ENCODE measurements at places on chromosomes 11 and 22. TPM values are rescaled to one million over a fixed set of nuclear protein-coding genes. Genes with fewer than 3 reads are reported as not detected.

FAM227A gene
- 6.3 TPM for total RNA-seq

TSSK2 gene
- not detected for total RNA-seq

BARX2 gene
- 19.5 TPM for total RNA-seq

UPB1 gene
- total RNA-seq = 0.44 TPM

MUC5AC gene
- total RNA-seq = not detected

MMP1 gene
- not detected for total RNA-seq

LMO2 gene
- 20.0 TPM for total RNA-seq

- no peak for DNase-seq
Measured at GRCh38 chr11:45344028-45344427, 57.9 kb upstream of the SYT13 start.

DNA sequence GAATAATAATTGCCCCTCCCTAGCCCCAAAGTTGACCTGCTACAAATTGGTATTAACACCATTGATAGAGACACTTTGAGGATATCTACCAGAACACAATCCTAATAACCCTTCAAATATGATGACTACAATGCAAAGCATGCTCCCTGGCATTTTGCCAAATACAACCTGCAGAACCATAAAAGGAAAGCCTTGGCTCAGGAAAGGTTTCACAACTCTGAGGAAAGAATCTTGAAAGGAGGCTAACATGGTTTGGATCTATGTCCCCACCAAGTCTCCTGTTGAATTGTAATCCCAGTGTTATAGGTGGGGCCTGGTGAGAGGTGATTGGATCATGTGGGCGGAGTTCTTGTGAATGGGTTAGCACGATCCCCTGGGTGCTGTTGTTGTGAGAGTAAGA lies 140.4 kb upstream of the ARHGAP42 start:
- DNase-seq = no peak

DNA sequence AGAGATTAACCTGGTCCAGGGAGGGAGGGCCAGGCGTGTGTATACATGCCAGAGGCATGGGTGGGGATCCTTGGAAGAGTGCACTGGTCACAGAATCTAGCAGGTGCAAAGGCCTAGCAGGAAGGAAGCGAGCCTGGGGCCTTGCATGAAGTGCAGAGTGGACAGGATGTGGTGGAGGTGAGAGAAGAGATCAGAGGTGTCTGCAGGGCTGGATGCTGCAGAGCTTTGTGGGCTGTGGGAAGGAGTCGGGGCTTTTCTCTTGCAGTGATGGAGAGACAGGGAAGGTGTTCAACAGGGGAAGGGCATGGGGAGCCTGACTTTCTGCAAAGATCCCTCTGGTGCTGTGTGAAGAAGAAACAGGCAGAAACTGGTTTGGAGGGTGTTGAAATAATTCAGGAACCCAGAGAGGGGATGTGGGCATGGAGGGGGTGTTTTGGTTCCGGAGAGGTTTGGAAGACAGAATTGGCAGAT lies 2.5 kb upstream of the TPST2 start:
- DNase-seq = no peak

DNA sequence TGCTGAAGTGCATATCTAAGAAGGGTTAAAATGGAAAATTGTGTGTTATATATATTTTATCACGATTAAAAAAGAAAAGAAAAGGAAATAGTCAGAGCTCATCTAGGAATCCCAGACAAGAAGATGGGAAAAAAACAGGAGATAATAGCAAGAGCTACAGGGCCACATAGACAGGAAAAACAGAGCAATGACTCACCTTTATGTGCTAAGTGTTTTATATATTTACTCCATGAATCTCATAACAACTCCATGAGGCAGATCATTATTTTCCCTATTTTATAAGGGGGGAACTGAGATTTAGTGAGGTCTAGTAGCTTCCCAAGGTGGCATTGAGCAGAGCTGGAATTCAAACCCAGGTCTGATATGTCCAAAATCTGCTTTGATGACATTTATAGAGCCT lies 18.1 kb upstream of the ELF5 start:
- no peak for DNase-seq

GRCh38 chr11:44977493-44977984 lies 26.9 kb upstream of the TP53I11 start:
- DNase-seq = no peak

DNA sequence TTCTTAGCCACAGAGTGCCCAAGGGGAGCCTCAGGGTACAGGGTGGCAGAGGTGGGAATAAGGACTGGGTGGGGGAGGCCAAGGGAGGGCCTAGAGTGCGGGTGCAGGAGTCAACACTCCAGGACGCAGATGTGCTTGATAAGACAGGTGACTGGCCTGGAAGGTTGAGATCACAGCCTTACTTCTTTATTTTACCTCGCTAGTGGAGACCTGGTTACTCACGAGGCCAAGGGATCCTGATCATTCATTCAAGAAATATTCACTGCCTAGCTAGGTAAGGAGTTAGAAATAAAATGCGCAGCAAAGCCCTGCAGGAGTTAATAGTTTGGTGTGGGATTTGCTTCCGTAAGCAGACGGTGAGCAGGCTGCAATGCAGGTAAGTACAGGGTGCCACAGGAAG lies 13.2 kb upstream of the PEX26 start:
- no peak for DNase-seq

- DNase-seq = no peak
Measured at GRCh38 chr11:117744471-117745150, 52.4 kb downstream of the DSCAML1 start.

- no peak for DNase-seq
Measured at GRCh38 chr11:2549080-2549479, 104.3 kb downstream of the KCNQ1 start.

DNA sequence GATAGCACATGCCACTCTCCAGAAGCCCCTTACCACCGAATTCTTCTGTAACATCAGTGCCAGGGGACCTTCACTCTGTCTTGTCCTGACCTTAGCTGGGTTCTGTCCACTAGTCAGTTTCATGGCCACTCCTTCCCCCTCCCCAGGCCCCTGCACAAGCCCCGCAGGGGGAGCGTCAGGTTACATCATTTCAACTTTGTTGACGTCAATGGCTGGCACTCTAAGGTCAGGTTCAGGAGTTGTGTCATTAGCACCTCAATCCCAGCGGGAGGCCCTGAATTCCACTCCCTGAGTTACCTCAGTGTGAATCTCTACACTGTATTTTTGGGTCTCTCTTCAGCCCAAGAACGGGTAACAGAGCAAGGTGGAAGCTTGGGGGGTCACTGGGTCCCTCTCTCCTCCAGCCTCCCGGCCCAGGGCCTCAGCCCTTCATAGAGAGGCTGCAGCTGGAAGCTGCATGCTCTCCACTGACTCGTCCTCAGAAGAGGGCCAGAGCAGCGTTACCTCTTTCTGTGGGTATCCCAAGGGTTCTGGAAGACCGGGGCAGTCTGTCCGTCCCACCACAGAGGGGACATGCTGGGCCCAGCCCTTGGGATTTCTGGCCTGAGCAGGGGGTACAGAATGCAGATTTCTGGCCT lies 10.3 kb downstream of the USH1C start:
- DNase-seq = no peak

DNA sequence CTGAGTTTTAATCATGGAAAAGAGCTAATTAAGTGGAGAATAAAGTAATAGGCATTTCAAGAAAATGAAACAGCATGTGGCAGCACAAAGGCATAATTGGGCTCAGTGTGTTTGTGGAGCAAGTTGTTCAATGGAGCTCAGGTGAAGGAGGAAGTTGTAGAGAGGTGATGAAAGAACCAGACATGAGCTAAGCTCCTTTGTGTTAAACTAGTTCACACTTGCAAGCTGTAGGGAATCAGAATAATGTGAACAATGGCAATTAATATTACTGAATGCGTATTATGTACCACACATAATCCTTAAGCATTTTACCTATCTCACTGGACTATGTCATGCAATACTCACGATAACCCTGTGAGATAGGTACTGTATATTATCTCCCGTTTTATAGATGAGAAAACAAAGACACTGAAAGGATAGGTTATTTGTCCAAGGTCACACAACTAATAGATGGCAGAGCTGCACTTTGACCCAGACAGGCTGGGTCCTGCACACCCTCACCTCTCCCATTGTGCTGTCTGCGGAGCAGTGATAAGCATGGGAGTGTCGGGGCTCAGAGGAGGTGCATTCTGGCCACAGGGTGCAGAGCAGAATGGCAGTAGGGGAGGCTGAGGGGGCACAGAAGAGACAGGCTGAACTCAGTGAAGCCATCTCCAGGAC lies 8.9 kb downstream of the OLFML1 start:
- no peak for DNase-seq

DNA sequence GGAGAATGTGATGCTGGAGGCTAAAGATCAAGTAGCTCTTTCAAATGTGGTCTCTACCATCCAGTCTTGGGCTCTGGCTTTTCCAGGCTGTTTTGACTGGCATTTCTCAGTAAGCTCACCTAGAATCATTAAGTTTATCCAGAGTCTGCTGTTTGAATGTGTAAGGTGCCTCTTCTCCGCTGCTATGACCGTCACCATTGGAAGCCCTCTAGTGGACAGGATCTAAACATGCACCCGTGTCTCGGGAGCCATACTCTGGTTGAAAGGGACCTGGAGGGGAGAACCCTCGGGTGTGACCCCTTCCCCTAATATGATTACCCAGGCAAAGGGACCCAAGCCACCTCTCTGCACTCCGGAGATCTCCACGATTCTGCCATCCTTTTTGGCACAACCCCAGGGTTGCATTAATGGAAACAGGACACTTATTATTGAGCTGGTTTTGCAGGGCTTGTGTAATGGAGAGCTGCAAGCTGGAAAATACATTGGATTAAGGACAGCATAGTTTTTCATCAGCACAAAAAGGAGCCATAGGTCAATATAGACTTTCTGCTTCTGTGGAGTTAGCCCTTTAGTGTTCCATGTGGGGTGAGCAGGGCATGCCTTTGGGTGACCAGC lies 191.0 kb upstream of the LARGE1 start:
- no peak for DNase-seq

DNA sequence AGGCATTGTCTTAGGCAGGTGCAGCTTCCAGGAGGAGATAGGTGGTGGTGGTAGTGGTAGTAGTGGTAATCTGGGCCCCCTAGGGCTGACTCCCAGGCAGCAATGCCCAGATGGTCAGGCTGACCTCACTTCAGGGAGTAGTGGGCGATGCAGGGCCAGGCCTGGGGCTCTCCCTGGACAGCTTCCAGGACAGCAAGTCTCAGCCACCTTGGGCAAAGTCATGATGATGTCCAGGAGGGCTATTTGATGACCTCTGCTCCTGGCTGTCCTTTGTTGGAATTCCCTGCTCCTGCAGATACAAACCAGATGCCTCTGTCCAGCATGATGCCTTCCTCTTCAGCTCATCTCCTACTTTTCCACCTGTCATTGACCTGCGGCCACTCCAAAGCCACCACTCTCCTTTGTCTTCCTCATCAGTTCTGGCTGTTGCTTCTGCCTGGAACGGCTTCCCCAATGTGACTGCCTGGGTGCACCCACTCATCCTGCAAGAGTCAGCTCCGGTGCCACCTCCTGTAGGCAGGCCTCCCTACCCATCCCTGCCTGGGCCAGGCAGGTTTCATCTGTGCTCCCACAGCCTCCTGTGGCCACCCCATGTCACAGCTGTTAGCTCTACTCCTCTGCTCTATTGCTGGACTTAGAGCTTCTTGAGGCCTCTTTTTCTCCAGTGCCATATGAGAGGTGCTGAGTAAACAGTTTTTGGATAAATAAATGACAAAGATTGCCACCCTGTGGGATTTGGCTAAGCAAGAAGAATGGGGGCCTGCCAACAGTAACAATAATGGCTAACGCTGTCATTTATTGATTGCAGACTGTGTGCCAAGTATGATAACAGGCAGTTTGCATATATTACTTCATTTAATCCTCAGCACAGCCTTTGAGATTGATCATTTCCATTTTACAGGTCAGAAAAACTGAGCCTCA lies 172.9 kb upstream of the NECTIN1 start:
- DNase-seq = no peak

GRCh38 chr11:117839380-117839881 lies 14.9 kb upstream of the FXYD2 start:
- DNase-seq = no peak

- DNase-seq = no peak
Measured at GRCh38 chr22:25213221-25213620, 6.2 kb upstream of the CRYBB2 start.

GRCh38 chr11:32450372-32450771 lies 15.0 kb upstream of the WT1 start:
- no peak for DNase-seq

DNA sequence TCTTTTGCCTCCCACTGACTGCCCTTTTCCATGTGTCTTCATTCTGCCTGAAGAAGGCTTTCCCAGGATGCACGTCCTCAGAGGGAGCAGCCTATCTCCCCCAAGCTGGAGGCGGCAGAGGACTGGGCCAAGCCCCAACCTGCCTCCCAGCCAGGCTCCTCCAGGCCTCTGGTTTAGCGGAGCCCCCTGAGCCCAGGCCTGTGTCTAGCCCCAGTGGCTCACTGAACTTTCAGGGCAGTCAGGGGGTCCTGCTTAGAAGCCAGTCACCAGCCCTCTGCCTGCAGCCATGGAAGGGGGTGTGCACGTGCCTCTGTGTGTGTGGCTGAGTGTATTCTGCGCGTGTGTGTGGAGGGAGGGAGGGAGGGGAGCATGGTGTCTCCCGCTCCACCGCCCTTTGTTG lies 10.4 kb upstream of the GRK2 start:
- DNase-seq = peak; percentile 37

GRCh38 chr11:125975634-125976033 lies 29.8 kb downstream of the VSIG10L2 start:
- no peak for DNase-seq

DNA sequence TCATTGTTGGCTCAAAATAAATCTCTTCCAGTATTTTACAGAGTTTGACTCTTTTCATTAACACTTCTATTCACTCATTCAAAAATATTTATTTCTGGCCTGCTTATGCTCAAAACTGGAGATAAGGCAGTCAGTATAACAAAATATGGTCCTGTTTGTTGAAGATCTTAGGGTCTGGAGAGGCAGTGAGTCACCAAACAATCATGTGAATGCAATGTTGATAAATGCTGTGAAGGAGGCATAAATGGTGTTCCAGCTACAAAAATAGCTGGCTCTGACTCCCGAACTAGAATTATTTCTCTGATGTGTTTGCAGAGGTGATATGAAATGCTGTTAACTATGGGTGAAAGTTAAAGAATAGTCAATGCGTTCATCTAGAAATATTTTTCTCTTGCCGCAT lies 390.6 kb downstream of the AASDHPPT start:
- DNase-seq = no peak

DNA sequence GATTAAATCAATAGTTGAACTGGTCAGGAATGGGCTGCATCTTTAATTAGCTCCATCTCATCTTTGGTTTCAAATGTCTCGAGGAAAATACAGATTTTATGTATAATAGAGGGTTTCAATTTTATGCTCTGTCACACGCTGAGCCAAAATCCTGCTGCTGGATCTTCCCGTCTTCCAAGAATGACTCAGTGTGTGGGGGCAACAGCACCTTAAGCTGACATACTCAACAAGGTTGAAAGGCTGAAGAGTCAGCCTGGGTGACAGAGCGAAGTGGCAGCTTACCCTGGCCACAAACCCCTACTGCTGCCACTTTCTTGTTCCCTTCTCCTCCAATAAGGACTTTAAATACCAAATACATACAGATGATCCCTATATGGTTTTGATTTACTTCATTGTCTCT lies 9.0 kb upstream of the PCF11 start:
- DNase-seq = no peak

- DNase-seq = peak; percentile 79
Measured at GRCh38 chr22:35587447-35587870, 29.7 kb downstream of the MB start.

Data from breast epithelium (tissue), 4 donors.